Breast epithelium (tissue), 4 donors: ENCODE measurements at places on chromosomes 5 and 9. TPM values are rescaled to one million over a fixed set of nuclear protein-coding genes. Genes with fewer than 3 reads are reported as not detected.

DNA sequence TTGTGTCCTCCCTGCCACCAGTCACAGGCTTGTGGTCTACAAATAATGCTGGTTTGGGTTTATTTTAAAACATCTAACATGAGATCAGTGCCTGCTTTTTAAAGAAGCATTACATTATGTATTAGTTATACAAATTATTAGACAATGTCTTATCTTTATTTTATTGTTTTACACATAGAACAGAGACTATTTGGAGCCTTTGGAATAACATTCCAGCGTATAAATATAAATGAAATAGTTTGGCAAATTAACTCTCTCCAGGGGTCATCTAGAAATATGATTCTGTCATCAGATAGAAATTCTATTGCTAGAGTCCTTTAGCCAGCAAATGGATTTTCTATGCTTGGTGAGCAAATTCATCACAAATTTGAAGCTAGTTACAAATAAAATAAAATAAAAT is 22.4 kb downstream of the MAP1B start:
- H3K36me3 ChIP-seq, result no peaks in the 10 kb centered on the region
- DNase-seq, result no peak
- H3K27me3 ChIP-seq, result no peaks in the 10 kb centered on the region
- H3K27ac ChIP-seq, result no peak overlapping the region

DNA sequence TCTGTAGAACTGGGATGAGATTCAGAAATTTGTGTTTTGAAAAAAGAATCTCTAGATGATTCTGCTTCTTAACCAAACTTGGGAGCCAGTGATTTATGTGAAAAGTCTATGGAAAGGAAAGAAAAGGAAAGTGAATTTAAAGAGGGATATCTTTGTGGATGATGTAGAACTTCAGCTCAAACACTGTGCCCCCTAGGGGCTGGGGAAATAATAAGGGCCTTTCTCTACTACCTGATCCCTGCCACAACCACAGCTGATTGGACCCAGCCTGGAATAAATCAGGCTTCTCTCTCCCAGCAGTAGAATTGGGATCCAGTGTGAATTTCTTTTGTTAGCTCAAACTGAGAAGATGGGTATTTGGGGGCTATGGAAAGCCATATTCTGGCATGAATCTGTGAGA is 155.0 kb downstream of the PRELID2 start:
- no peaks in the 10 kb centered on the region for H3K36me3 ChIP-seq
- no peaks in the 10 kb centered on the region for H3K27me3 ChIP-seq
- DNase-seq, result no peak
- no peak overlapping the region for H3K4me3 ChIP-seq
- H3K4me1 ChIP-seq, result no peaks in the 10 kb centered on the region

DNA sequence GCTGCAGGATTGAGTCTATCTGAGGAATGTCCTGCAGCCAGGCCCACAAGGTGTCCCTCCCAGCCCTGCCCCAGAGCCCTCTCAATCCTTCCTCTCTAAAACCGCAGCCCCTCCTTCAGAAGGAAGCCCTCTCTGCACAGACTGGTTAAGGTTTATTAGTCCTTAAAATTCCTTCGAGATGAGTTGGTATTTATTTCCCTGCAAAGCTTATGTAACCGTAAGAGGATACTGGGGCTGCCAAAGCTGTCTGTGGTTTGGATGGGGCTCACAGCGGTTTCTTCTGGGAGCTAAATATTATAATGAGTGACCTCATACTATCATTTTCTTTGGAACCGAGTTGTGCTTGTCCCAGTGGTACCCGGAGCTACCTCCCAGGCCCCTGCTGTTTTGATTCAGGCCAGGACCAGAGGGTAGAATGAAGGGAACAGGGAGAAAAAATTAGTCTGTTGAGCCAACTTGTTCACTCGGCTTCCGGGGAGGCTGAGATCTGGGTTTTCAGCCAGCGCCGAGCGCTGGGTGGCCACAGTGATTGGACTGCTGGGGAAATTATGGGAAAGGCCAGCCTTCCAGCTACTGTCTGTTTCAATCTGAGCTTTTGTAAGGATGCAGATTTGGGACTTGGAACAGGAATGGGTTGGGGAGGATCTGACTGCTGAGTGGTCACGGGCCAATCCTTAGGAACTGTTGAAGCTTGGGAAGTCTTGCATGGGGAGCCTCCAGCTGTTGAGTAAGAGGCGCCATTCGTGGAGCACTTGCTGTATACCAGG is 107.5 kb downstream of the NDFIP1 start:
- peak; percentile 69 for DNase-seq
- no peak overlapping the region for H3K4me3 ChIP-seq
- H3K4me1 ChIP-seq, result no peaks in the 10 kb centered on the region

The MARCOL gene
- total RNA-seq, result not detected

DNA sequence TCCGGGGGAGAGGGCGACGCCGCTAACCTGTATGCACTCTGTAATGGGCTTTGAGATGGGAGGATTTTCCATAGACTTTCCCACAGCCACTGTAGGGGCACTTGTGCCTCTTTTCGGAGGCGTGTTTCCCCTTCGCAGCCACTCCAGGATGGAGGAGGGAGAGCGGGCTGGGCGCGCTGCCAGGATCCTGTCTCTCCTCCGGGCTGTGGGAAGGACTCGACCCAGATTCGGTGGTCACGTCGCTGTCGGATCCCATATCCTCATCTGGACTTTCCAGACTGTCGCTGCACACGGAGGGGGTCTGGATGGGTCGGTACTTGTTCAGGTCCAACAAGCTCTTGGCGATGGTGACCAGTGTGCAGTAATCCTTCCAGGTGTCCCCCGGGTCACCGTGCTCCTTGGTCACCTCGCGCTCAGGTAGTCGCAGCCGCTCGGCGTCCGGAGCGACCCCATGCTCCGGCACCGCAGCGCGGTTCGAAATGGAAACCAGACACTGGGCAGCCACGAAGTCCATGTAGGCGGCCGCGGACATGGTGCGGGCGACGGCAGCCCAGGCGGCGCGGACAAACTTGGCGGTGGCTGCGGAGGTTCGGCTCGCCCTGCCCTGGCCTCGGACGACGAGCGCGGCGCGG is 1.5 kb downstream of the KLF9 start:
- peak overlapping the region; percentile 98 for H3K4me3 ChIP-seq
- H3K27ac ChIP-seq, result peak overlapping the region; percentile 100
- H3K36me3 ChIP-seq, result no peaks in the 10 kb centered on the region
- DNase-seq, result peak; percentile 92
- no peaks in the 10 kb centered on the region for H3K27me3 ChIP-seq

GRCh38 chr5:10162468-10162867 is 87.2 kb downstream of the ATPSCKMT start:
- H3K4me1 ChIP-seq, result no peaks in the 10 kb centered on the region
- no peaks in the 10 kb centered on the region for H3K36me3 ChIP-seq
- no peak overlapping the region for H3K27ac ChIP-seq
- DNase-seq, result no peak

GRCh38 chr5:13859270-13860065 is 85.0 kb downstream of the DNAH5 start:
- no peaks in the 10 kb centered on the region for H3K27me3 ChIP-seq
- no peak overlapping the region for H3K27ac ChIP-seq
- DNase-seq, result no peak

DNA sequence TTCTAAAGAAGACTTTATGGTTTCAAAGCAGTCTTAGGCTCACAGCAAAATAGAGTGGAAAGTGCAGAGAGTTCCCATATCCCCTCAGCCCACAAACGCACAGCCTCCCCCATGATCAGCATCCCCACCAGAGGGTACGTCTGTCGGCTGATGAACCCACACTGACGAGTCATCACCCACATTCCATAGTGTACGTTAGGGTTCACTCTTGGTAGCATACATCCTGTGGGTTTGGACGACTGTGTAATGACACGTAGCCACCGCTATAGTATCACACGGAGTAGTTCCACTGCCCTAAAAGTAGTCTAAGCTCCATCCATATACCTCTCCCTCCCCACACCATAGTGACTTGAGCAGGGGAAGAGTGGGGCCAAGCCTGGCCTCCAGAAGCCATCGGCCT is 135.7 kb upstream of the PHYKPL start:
- no peaks in the 10 kb centered on the region for H3K4me1 ChIP-seq
- H3K27ac ChIP-seq, result no peak overlapping the region
- no peak overlapping the region for H3K4me3 ChIP-seq
- DNase-seq, result no peak
- no peaks in the 10 kb centered on the region for H3K36me3 ChIP-seq

- H3K27me3 ChIP-seq, result no peaks in the 10 kb centered on the region
- no peaks in the 10 kb centered on the region for H3K36me3 ChIP-seq
- H3K4me1 ChIP-seq, result peaks cover 15% of the 10 kb centered on the region
- DNase-seq, result no peak
Observed at GRCh38 chr9:124291801-124292396, 34.1 kb downstream of the NEK6 start.

The KCNN2 gene
- total RNA-seq, result 0.33 TPM

The LOX gene
- total RNA-seq, result 35.4 TPM

DNA sequence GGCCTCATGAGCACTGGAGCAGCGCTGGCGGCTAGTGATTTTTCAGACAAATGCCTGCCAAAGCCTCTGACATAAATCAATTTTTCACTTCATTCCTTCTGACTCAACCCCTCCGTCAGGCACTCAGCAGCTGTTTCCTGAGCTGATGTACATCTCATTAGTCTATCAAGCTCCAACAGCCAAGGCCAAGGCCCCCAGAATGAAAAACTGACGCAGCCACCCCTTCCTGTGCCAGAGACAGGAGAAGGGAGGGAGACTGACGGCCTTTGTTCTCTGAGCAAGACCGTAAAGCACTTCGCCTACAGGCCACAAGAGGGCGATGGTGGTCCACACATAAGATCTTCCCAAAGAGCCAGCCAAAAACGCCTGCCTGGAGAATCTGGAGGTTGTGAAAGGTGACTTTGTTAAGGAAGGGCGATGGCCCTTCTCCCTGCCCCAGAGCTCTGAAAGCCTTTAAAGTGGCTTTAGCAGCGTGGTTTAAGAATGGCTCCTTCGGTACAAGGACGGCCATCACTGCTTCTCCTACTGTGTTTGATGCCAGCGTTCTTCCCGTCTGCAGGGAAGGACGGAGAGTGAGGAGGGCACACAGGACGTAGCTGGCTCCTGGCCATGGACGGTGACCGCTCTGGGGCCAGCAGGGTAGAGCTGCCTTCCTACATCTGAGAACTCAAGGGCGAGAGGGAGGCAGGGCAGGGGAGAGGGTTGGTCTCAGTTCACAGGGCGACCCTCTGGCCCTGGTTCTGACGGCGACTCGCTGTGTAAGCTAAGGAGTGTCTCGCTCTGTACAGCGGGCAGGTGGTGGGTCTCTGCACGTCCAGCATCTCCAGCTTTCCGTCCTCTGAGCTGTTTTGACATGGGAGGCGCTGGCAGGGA is 37.0 kb downstream of the ALG2 start:
- peak overlapping the region; percentile 44 for H3K27ac ChIP-seq
- H3K27me3 ChIP-seq, result no peaks in the 10 kb centered on the region
- H3K36me3 ChIP-seq, result no peaks in the 10 kb centered on the region
- H3K4me1 ChIP-seq, result peaks cover 6% of the 10 kb centered on the region

The CFAP90 gene
- total RNA-seq, result 0.48 TPM

The SCGB3A2 gene
- not detected for total RNA-seq

The BTNL8 gene
- not detected for total RNA-seq

- peak overlapping the region; percentile 21 for H3K4me3 ChIP-seq
- H3K4me1 ChIP-seq, result no peaks in the 10 kb centered on the region
- no peaks in the 10 kb centered on the region for H3K27me3 ChIP-seq
- H3K27ac ChIP-seq, result no peak overlapping the region
Observed at GRCh38 chr9:36780186-36780585, 207.5 kb downstream of the MELK start.
